ENCODE measurements at places on chromosomes 3 and 15.

GRCh38 chr3:96986241-96986640, 171.8 kb downstream of the EPHA6 start:
- no peak for DNase-seq

DNA sequence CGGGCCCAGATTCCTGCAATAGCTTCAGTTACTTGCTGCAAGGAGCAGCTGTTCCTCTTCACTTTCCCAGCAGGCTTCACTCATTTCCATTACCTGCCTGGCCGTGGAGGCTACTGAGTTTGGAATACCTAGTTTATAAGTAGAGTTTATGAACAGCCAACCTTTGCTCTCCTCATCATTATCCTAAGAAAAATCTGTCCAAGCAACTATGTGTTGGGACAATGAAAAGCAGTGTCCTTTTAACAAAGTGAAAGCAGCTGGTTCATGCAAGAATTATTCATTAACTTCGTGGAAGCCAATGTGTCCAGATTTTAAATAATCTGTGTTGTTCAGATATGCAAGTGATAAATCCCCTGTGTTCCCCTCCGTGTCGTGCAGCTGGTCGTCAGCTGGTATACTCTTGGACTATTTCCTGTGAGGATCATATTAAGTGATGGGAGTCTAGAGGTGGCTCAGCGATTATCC, 39.3 kb upstream of the SSR3 start:
- DNase-seq = no peak

- no peak for DNase-seq
Observed at GRCh38 chr15:80384432-80384831, 19.8 kb upstream of the ARNT2 start.

DNA sequence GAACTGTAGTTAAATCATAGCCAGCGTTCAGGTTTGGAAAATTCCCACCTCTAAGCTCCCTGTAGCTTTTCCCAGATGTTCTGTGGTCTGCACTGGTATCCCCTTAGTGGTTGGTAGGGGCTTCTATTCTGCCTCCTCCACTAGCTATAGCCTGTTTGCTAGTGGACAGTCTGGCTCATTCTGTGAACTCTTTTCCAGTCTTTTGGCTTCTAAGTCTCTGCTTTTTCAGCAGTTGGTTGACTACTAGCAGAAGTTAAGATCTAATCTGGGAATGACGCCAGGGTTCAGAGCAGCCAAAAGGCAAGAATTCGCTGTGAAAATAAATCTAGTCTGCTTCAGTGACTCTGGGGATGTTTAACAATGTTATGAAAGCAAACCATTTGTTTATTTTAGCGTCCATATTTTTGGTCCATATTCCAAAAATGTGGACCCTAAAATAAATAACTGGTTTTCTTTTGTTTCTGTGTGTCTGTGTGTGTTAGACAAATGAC, 73.7 kb upstream of the WDR72 start:
- no peak for DNase-seq

DNA sequence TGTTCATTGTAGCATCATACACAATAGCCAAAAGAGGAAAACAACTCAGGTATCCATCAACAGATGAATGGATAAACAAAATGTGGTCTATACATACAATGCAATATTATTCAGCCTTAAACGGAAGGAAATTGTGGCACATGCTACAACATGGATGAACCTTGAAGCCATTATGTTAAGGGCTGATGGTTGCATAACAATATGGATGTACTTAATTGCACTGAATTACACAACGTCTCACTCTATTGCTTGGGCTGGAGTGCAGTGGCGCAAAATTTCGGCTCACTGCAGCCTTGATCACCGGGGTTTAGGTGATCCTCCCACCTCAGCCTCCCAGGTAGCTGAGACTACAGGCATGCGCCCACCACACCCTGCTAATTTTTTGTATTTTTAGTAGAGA, 7.0 kb upstream of the TMEM62 start:
- no peak for DNase-seq

GRCh38 chr3:126353694-126354321, 3.4 kb downstream of the KLF15 start:
- no peak for DNase-seq

DNA sequence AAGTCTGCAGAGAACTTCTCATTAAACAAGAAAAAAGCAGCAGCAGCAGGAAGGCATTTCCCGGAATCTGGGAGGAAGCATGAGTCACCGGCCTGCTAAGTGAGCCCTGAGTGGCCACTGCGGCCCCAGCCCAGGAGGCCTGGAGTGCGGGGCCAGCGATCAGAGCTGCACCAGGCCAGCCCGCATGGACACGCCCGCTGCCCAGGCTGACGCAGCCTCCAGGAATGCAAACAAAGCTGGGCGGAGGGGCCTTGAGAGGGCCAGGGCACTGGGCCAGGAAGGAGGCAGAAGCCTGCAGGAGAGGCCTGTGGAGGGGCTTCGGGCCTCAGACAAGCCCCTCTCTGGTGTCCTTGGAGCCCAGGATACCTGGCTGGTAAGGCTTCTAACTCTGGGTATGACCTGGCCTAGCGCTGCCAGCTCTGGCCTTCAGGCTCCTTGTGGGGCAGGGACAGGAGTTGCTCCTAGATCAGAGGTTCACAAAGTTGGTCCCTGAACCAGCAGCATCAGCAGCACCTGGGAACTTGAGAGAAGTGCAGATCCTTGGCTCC, 101.2 kb downstream of the SMAD6 start:
- DNase-seq = no peak

DNA sequence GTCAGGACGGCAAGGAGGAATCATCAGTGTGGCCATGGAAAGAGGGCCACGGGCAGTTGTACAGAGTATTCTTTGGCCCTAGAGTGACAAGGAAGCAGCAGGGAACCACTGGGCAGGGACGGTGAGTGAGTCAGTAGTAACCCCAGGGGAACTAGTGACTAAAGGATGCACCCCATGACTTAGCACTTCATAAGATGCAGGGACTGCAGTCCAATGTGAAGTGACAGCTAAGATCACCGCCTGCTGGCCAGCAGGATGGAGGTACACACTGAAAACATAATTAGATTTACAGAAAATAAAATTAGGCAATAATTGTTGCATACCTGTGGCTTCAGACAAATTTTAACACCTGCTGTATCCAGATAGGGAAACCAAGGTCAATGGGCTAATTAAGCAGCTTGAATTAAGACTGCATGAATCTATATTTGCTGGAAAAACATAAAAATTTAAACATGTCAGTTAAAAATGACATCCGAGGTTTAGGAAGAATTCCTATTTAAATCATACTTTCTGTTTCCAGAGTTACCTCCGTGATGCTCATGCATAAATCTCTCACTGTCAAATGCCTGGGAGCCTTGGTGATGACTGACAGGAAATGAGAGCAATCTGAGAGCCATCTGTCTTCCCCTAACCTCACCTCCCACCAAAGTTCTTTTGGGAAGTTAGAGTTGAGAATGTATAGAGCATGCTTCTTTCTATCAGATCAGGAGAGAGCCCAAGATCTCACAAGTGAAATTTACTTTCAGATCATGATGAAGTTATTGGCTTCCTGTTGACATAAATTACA, 56.5 kb downstream of the DCLK3 start:
- peak; percentile 88 for DNase-seq

DNA sequence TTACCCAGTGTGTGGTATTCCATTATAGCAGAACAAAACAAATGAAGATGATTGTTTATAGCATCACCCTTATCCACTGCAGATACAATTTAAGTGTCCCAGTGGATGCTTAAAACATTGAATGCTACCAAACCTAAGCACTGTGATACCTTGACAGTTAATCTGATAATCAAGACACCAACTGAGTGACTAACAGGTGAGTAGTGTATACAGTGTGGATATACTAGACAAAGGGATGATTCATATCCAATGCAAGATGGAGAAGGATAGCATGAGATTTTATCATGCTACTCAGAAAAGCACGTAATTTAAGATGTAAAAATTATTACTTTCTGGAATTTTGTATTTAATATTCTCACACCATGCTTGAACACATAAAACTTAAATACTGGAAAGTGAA, 1449.0 kb downstream of the OTOL1 start:
- no peak for DNase-seq

DNA sequence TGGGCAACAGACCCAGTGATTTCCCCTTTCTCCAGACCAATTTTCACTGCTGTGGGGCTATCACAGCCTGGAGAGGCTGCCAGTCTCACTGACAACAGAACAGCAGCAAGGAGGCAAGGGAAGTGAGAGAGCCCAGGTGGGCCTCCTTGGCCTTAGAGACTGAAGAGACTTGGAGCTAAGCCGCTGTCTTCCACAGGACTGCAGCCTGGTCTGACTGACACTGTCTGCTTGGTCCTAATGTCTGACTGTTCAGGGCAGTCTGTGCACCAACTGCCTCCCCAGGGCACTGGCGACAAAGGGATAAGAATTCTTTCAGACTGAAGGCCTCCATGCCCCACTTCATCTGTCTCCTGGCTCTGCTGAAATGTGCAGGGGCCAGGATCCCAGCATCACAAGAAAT, 11.5 kb downstream of the POMGNT2 start:
- peak; percentile 74 for DNase-seq

DNA sequence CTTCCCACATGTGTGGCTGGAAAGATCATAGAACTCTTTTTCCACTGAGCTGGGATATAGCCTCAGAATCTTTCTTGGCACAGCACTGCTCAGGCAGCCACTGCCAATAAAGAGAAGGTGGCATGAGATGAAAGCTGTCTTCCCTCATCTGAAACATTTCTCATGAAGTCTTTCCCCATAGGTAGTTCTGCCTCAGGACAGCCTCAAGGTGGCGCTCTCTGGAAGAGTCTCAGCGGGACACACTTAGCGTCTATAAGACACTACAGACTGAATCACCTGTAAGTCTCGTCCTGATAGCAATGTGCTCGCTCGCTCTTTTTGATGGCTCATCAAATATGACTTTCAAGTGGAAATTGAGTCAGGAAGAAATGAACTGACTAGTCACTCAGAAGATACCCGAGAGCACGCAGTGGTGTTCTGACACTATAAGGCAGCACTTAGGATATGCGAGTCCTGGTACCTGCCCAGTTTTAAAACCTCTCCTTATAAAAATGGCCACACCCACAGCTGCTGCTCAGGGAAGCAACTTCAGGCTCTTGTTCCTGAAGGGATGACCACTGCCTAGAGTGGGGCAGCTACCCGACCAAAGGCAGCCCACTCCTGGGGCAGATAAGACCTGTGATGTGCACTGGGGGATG, 269.5 kb downstream of the SUCLG2 start:
- DNase-seq = peak; percentile 88

DNA sequence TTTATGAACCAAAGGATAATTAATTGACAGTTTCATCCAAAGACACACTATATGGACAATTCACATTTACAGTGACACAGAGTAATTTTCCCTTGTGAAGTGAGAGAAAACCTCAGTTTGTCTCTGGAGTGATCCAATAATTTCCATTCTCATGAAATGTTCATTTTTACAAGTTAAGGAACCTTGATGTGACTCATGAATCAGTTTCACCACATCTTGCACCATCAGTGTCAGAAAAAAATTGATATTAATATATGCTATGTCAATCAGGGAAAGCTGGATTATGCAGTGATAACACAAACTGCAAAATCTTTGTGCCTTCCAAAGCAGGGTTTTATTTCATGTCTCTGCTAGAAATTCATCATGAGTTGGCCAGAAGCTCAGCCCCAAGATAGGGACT, 348.1 kb downstream of the ARPP21 start:
- no peak for DNase-seq

DNA sequence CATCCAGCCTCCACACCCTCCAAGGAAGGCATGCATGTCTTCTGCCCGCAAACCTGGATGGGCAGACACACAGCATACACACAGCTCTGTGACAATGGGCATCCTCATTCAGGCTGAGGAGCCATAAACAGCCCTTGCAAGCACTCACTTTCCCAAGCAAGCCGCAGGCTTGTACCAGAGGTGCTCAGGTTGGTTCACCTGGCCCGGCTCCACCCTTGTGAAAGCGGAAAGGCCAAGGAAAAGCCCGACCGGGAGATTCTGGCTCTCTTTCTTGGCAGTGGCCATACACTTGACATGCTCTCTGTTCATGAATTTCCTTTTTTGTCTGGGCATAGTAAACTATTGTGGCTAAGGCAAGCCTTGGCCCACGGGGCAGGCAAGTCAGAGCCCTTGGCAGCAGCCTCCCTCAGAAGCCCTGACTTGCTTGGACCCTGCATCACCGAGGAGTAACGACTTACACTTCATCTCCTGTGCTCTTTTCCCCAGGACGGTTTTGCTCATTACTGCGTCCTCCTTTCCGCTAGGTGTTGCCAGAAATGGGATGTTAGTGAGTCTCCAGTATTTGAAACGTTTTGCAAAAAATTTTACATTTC, 74.6 kb upstream of the BNC1 start:
- DNase-seq = no peak
